ENCODE measurements at places on chromosomes 7 and 10. TPM values are rescaled to one million over a fixed set of nuclear protein-coding genes. Genes with fewer than 3 reads are reported as not detected.

GRCh38 chr7:123230147-123230546 is 30.4 kb upstream of the SLC13A1 start:
- no peak for DNase-seq

DNA sequence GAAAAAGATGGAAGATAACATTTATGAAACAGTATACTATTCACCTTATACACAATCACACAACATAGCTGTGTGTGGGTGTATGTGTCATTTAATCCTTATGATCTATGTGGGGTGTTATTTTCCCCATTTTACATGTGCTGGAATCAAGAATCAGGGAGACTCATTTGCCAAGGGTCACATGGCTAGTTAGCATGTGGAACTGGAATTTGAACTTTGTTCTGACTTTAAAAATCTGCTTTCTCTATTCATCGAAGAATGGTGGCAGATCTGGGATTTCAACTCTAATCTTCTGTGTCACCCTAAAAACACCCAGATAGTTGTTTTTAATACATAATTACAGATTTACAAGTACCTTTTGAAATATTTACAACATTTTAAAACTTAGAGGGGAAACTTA is 65.2 kb downstream of the ADAM22 start:
- no peak for DNase-seq

DNA sequence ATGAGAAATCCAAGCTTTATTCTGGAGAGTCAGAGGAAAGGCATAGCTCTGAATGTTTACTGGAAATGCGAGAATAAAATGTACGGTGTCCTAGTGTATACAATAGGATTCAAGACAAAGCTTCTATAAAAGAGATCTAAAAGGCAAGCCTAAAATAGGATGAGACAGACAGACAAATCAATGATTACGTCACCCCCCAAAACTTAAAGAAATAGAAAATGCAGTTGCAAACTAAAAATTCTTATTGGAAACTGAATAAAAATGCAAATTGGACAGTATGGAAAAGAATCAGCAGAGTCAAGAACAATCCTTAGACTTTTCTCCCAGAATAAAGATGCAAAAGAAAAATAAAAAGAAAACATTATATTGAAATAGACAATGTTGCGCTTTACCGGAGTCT is 245.9 kb downstream of the POM121L12 start:
- DNase-seq: no peak

DNA sequence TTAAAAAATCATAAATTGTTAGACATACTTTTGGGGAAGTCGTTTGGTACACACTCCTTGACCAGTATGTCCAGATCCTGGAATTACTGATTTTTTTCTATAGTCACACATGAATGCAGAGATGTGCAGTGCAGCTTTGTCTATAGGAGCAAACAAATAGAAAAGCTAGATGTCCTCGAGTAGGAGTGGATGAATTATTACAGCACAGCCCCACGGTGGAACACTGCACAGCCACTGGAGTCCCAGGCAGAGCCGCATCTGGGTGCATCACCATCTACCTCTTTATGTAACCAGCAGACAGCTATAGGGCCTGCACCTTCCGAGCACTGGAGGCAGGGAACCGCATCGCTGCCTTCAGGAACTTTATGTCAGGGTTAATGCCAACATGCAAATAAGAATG is 17.0 kb upstream of the RET start:
- no peak for DNase-seq

ENO4 gene
- 0.37 TPM for total RNA-seq

Data from neural crest cell (in vitro differentiated cells).